ENCODE measurements at places on chromosomes 3 and 15.
A peak's percentile ranks its signal among the peaks of the same experiment; 100 is the strongest.

DNA sequence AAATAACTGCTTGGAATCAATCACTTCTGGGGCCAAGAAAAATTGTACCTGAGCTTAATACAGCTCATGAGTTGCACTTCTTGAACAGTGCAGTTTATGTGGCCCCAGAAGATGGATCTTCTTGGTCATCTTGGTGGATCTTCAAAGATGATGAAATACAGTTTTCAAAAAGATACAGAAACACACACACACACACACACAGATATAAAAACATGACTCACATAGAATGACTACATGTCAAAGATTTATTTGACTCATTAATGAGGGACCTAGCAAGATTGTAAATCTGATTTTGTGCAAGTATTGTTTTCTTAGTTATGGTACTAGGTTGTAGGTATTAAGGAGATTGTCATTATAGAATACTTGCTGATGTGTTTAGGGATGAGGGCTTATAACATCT, 32.6 kb downstream of the PDCD6IP start:
- no peak for DNase-seq

GRCh38 chr3:184912163-184912562, 100.2 kb downstream of the VPS8 start:
- DNase-seq: peak; percentile 37

DNA sequence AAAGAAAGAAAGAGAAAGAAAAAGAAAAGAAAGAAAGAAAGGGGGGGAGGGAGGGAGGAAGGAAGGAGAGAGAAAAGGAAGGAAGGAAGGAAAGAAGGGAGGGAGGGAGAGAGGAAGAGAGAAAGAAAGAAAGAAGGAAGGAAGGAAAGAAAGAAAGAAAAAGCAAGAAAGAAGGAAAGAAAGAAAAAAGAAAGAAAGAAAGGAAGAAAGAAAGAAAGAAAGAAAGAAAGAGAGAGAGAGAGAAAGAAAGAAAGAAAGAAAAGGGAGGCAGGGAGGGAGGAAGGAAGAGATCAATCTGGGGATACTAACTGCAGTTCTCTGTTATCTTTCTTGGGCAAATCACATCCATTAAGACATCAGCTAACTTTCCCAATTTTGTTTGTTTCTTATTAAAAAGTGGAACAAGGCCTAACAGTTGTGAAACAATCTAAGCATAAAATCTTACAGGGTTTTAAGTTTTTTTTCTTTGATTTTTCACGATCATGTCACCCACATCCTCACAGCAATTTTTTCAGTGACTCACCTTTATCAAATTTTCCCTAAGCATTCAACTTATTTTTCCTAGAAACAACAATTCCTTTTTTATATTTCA, 36.8 kb downstream of the TBC1D2B start:
- DNase-seq: no peak

- DNase-seq: no peak
Measured at GRCh38 chr3:47780741-47781684, 680 bp downstream of the SMARCC1 start.

DNA sequence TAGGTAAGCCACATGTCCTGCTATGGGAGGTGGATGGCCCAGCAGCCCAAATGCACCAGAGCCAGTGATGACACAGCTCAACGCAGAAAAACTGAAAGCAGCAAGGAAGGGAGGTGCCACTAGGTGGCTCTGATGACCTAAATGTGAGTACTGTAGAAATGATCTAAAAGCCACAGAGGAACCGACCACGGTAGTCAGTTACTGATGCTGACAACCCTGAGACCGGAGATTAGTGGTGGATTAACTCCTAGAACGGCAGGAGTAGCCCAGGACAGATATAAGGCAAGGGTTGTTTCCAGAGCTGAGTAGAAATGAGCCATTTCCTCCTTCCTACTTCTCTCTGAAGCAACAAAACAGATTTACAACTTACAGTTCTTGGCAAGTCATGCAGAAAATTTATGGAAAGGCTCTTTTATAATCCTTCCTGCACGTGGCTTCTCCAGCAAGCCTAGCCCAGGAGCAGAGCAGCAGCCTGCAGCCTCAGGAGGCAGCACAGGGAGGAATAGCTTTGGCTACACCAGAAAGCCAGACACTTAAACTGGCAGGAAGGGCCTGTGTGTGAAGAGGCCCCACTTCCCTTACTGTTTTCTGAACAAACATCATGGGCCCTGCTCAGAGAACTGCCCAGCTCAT, 13.1 kb downstream of the FBXL22 start:
- DNase-seq: peak; percentile 76

GRCh38 chr3:148727231-148727630, 29.5 kb downstream of the AGTR1 start:
- DNase-seq: peak; percentile 34

GRCh38 chr3:150124142-150124541, 153.4 kb upstream of the PFN2 start:
- DNase-seq: no peak

DNA sequence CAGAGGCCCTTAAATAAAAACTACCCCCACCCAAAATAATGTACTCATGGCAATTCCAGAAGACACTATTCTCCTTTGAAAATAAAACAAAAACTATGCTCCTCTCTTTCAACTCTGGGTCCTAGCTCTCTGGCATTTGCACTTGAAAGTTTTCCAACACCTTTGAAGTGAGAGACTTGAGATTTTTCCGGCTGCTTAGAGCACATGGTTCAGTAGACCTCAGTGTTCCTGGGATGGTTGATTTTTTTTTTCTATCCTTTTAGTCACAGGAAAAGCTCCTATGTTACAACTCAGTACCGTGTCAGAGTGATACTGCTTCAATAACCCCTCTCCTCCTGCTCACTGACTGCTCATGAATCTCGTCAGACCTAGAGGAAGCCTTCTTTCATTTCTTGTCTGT, 118.3 kb upstream of the TUSC7 start:
- no peak for DNase-seq

DNA sequence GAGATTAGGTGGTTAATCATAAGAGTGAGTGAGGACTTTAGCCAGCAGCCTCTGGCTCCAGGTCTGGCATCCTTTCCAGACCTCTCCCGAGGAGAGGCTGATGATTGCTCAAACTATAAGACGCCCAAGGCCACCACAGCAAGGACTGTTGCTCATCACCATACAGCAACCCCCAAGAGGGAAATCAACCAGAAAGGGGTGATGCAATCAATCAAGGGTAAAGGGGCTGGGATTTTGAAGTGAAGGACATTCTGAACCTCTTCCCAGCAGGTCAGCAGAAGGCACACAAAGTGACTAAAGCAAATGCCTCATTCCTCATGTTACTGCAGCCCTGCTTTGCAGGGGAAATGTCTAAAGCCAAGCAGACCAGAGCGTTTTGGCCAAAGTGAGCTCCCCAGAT, 247.3 kb upstream of the IGF1R start:
- no peak for DNase-seq

- no peak for DNase-seq
Measured at GRCh38 chr15:38545179-38545578, 19.4 kb downstream of the RASGRP1 start.

DNA sequence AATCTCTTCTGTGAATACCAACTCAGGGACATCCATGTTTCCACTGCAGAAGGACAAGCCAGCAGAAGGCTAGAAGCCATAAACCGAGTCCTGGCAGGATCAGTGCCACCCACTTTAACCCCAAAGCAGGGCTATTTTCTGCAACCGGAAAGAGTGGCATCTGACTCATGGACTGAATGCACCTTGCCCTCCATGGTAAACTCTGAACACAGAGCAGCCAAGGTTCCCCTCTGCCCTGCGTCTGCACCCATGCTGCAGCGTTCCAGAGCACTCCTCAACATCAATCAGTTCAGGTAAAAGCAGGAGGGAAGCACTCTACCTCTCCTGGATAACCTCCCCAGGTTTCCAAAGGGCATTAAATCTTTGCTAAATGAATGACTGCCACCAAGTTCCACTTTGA, 801 bp upstream of the NGRN start:
- no peak for DNase-seq

DNA sequence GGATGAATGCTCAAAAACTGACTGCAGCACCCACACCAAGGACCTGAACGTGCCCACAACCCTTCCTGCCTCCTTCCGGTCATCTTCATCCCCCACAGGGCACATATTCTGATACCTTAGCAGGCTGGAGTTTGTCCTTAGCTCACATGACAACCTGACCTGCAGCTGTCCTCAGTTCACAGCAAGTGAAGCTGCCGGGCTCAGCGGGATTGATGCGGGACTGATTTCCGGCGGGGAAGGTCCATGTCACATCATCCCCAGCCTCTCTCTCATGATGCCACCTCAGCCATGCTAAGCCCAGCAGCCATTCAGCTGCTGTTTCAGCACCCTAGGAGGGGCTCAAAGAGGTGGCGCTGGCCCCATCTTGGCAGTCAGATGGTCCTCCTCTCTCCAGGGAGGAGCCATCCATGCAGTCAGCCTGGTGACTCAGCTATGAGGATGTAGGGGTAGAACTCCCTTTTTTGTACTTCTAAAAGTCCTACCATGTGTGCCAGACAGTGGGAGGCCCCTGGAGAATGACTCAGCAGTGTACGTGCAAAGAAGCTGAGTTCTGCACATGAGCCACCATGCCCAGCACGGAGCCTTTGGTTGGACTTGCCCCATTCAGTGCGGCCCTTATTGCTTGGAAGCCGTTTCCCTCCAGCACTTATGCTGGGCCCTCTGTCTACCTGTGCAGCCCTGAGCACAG, 9.5 kb downstream of the CA12 start:
- DNase-seq: no peak

DNA sequence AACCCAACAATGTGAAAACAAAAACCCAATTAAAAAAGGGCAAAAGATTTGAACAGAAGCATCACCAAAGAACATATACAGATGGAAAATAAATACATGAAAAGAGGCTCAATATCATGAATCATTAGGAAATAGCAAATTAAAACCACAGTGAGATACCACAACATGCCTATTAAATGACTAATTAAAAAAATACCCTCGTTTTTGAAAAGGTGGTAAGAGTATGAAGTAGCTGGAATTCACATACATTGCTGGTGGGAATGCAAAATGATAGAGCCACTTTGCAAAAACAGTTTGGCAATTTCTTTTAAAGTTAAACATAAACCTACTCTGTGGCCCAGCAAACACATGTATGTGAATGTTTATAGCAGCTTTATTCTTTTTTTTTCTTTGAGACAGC, 75.8 kb downstream of the B3GNT5 start:
- no peak for DNase-seq

- DNase-seq: no peak
Measured at GRCh38 chr15:85141726-85142125, 160.1 kb downstream of the PDE8A start.

DNA sequence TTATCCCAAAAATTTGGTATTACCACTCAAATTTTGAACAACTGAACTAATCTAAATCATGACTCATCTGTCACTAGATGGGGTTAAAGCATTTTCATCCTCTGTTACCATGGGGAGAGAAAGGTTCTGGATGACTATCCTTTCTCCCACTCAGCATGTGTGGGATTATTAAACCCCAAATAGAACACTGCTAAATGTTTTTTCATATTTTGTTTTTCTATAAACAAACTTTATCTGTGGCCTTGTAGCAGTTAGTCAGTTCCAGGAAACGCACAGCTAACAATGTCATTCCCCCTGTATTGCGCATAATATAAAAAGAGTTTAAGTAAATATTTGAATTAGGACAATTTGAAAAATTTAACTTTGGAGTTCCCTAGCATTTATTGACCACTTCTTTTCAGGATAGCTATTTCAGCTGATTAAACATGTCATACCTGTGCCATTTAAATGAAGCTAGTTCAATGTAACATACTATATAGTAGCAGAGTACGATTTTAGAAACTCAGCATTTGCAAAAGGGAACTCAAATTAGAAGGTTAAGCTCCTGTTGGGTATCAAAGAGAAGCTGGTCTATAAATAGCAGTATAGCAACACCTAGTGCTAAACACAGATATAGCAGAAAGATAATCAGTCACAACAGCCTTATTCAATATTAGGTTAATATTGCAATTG, 9.2 kb upstream of the TMEM212 start:
- no peak for DNase-seq

All from kidney (tissue), 22 donors.